Body of pancreas (tissue), 4 donors: ENCODE measurements at places on chromosomes 7 and 10. TPM values are rescaled to one million over a fixed set of nuclear protein-coding genes. Genes with fewer than 3 reads are reported as not detected.

Gene RTKN2
- 0.33 TPM for total RNA-seq

Gene SYT15
- 6.3 TPM for total RNA-seq

Gene FEZF1
- not detected for total RNA-seq

Gene TAS2R41
- not detected for total RNA-seq

Gene NUTM2E
- 1.6 TPM for total RNA-seq

Gene FAM131B
- total RNA-seq, result 0.26 TPM
